ENCODE measurements at places on chromosomes 7 and 10. TPM values are rescaled to one million over a fixed set of nuclear protein-coding genes. Genes with fewer than 3 reads are reported as not detected.

Gene CYP2E1
- total RNA-seq = not detected

DNA sequence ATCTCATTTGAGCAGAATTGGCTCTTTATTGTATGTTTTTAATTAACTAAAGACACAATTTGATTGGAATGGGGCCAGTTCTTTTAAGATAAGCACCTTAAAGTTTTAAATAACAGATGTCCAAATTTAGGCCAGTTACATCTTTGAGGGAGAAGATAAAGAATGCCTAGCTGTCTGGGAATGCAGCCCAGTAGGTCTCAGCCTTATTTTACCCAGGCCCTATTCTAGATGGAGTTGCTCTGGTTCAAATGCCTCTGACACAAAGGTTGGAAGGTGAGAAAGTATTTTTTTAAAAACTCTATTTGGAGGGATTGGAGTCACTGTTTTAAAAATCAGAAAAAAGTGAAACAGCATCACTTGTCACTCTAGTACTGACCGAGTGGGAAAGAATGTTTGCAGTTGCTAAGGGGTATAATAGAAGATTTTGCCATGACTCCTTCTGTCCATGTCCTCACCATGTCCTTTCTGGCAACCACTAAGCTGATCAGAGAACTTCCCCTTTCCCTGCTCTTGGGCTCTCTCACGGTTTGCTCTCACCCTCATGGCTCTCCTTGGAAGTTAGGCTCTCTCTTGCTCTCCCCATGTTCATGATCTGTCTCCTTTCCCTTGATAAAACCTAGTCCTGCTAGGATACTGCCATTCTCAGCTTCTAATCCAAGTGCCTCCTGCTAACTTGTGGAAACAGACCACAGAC is 238.2 kb upstream of the AGK start:
- no peak for DNase-seq

DNA sequence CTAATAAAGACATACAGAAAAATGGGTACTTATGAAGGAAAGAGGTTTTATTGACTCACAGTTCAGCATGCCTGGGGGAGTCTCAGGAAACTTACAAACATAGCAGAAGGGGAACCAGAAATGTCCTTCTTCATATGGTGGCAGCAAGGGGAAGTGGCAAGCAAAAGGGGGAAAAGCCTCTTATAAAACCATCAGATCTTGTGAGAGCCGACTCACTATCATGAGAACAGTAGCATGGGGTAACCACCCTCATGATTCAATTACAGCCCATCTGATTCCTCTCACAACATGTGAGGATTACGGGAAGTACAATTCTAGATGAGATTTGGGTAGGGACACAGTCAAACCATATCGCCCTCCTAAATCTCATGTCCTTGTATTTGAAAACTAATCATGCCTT is 1305.4 kb upstream of the SORCS1 start:
- DNase-seq = no peak

Gene GATA3
- total RNA-seq = 1.7 TPM

DNA sequence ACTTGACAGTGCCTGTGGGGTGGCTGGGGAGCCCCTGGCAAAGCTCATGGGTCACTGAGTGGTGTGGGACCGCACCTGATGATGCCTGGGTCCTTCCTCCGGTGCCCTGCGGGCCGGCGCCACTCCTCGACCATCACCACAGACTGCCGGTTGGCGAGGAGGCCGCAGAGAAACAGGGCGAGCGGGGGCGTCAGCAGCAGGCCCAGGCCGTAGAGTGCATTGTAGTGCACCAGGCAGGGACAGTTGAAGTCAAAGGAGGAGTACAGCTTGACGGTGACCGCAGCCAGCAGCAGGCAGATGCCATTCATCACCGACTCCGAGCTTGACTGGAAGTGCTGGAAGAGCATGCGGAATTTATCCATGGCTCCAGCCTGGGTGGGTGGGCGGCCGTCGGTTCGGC is 369 bp downstream of the CALHM3 start:
- no peak for DNase-seq

Gene PHYHIPL
- total RNA-seq = not detected

Gene R3HCC1L
- 5.1 TPM for total RNA-seq

- DNase-seq = no peak
Observed at GRCh38 chr10:32217216-32217615, 129.7 kb downstream of the EPC1 start.

DNA sequence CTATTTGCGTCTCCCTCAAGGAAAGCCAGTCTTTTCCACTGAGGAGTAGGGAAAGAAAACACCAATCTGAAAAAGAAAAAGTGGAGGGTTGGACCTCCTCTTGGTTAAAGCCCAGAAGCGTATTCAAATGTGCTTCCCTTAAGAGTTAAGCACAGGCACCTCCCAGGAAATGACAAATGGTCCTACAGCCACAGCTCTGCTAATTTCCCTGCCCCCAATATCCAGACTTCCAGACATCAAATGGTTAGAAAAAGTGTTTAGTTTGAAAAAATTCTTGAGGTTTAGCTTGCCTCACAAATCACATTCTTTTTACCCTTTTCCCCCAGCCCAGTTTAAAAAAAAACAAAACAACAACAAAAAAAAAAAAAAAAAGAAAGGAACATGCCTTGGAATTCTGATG is 19.0 kb upstream of the COL1A2 start:
- DNase-seq = no peak

DNA sequence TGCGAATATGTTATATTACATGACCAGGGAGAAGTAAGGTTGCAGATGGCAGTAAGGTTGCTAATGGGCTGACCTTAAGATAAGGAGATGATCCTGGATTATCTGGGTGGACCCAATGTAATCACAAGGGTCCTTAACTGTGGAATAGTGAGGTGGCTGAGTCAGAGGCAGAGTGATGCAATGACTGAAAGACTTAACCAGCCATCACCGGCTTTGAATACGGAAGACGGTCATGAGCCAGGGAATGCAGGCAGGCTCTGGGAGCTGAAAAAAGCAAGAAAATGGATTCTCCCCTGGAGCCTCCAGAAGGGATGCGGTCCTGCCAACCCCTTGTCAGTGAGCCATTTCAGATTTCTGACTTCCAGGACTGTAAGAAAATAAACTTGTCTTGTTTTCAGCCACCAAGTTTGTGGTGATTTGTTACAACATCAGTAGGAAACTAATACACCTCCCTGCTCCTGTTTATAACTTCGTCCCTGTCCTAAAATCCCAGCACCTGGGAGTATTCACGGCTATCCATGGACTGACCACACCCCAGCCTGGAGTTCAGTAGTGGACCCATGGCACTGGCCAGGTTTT is 4.6 kb upstream of the C10orf95 start:
- peak; percentile 51 for DNase-seq

Gene TRIL
- 0.20 TPM for total RNA-seq

GRCh38 chr7:2718296-2718965 is 30.4 kb downstream of the AMZ1 start:
- DNase-seq = no peak

Gene CNPY1
- not detected for total RNA-seq

Gene MARCHF5
- 9.4 TPM for total RNA-seq

Gene RNF133
- total RNA-seq = not detected

DNA sequence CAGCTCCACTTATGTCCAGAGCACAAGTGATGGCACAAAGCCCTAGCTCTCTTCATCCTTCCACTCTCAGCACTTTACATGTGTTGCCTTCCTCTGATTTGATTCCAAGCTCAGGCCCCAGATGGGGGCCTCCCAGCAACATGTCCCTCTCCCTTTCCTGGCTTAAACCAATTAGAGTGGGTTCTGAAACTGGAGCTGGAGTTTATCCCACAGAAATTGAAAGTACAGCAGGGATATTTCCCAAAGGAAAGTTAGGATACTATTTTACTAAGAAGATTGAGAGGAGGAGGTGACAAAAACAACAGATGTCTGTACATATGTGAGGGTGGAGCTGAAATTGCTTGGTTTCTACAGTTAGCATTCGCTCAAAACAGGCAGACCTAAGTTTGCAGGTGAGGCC is 724.6 kb downstream of the AUTS2 start:
- DNase-seq = no peak

DNA sequence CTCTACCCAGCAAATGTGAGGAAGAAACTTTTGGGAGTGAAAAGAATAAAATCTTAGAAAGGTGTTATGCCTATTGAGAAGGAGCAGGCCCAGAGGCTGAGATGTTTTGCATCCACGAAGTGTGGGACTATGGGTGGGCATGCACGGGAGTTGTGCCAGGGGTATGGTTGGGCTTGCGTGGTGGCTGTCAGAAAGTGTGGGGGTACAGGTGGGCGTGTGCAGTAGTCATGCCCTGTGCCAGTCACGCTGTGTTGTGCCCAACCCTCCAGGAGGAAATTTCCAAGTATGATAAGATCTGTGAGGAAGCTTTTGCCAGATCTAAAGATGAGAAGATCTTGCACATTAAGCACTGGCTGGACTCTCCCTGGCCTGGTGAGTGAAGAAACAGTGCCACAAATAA is 52.9 kb upstream of the ZMIZ2 start:
- DNase-seq = no peak

DNA sequence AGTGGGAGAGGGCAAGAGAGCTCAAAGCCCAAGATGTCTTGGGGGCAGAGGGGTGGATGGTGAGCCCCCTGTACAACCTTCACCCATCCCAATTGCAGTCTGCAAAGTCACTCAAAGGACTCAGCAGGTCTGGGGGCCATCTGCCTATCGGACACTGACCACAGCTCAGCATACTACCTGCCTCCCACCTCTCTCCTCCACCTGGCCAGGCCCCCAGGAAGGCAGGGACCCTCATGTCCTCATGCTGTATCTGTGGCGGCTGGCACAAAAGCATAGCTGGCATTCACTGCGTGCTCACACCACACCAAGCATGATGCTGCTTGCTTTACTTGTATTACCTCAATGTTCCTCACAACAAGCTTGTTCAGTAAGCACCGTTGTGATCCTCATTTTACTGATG is 16.2 kb upstream of the CRHR2 start:
- DNase-seq = no peak

Gene CPA1
- total RNA-seq = not detected
